ENCODE measurements at places on chromosomes 1 and 21.

GRCh38 chr1:67626861-67627235, 58.2 kb upstream of the GADD45A start:
- no peak for DNase-seq

- no peak for DNase-seq
Observed at GRCh38 chr1:239888639-239889038, 203.0 kb upstream of the FMN2 start.

GRCh38 chr1:101410048-101410878, 173.4 kb downstream of the S1PR1 start:
- no peak for DNase-seq

DNA sequence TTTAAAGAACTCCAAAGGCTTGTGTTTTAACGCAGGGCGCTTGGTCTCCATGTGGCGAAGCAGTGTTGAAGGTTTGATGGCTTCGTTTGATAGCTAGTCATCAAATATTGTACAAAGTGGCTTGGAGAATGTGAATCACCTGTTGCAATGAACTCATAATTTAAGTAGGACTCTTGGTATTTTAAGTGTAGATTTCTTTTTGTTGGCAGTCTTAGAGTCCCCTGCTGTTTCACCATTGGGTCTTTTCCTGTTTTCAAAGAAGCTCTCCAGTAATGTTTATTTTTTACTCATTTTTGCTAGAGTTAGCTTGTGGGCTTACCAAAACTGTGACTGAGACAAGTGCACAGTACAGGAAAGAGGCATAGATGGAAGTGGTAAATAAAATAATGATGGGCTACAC, 26.2 kb downstream of the RASAL2 start:
- no peak for DNase-seq

DNA sequence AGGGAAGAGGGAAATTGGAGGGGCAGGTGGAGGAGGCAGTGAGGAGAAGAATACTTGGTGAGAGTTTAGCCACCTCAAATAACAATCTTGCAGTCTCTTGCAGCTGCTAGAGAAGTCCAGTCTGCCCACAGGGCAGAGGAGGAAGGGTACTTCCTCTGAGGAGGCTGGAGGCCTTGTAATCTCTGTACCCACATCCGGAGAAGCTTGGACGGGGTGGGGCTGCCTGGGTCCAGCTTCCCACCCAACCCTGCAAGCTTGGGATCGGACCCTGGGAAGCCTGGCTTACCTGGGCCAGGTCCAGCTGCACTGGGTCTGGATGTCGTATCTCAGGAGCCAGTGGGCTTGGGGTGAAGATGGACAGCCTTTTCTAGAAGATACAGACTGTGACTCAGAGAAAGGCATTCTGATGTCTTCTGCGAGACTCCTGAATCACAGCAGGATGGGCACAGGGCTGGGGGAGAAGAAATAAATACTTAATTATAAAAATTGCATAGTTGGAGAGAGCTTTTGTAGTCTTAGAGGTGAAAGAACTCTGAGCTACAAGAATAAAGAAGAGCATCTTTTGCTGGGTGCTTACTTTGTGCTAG, 111.8 kb upstream of the JUN start:
- DNase-seq, result no peak
